ENCODE measurements at places on chromosomes 5 and 9.

DNA sequence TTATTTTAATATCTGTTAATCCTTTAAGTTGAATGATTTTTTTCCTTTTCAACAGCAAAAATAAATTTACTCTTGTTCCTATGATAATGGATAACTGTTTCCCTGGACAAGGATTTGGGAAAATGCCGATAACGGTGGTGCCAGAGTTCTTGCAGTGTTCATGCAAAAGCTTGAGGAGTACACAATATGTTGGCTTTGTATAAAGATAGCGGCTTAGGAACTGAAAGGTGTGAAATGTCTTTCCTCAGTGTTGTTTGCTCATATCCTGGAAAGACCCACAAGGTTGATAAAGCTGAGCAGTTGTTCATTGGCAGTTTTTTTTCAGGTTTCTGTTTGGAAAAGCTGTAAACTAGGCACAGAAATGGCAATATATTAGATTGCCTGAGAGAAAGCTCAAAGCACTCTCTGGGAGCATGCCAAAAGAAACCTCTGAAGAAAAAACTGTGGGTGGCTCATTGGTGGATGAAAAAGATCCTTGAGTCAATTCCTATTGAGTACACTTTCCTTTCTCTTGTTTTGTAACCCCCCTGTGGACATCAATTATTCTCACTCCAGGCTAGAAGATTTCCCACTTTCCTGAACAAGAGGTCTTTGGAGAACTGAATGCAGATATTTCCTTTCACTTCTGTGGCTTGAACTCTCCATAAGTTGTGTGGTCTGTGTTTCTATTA lies 117.2 kb upstream of the RGMB start:
- no peak for DNase-seq

DNA sequence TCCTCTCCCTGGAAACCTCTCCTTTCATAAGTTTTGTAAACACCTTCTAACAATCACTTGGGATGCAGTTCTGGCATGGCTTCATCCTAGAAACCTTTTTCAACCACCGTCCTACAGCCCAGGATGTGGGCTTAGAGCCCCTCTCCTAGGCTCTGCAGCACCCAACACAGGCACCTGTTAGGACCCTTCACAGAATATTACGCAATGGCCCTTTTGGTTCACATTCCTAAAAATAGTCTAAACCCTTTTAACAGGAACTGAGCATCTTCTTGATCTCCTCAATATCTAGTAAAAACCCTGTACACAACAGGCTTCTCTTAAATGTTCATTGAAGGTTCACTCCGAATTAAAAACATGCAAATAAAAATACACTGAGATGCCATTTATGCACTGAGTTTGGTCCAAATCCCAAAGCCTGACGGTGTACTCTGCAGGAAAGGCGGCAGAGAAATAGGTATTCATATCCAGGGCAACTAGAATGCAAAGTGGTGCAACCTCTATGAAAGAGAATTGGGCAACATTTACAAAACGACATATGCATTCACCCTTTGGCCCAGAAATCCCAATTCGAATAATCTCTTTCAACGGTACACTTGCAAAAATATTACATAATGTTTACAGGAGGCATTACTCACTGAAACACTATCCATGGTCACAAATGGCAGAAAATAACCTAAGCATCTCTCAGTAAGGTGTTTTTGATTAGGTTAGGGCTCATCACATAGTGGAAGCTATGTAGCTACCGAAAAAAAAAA lies 169.3 kb downstream of the SEMA5A start:
- DNase-seq, result no peak

- no peak for DNase-seq
These were observed 6.9 kb downstream of the UGT3A2 start for GRCh38 chr5:36059571-36060419.

DNA sequence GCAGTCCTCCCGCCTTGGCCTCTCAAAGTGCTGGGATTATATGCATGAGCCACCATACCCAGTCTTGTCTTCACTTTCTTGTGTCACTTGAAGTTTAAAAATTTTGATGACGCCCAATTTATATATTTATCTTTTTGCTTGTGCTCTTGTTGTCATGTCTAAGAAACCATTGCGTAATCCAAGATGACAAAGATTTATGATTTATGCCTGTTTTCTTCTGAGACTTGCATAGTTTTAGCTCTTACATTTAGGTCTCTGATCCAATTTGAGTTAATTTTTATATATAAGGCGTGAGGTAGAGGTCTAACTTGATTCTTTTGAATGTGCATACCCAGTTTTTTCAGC lies 18.6 kb downstream of the ANKHD1 start:
- DNase-seq, result no peak

GRCh38 chr5:95976606-95977005 lies 15.0 kb upstream of the ELL2 start:
- no peak for DNase-seq

DNA sequence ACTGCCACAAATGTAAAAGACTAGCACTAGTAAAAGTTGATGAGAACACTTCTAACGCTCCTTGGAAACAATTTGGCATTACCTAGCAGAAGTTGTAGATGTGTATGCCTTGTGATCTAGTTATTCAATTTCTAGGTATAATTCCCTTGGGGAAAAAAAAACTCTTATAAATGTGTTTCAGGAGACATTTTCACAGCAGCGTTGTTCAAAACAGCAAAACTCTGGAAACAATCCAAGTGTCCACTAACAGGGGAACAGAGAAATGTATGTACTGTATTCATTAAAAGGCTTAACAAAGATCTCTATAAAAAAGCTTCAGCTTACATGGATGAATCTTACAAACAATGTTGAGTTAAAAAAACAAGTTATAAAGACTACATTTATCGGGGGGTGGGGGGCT lies 30.4 kb downstream of the NR3C1 start:
- DNase-seq, result no peak
